Neural progenitor cell (in vitro differentiated cells): ENCODE measurements at places on chromosomes 3 and 15. TPM values are rescaled to one million over a fixed set of nuclear protein-coding genes. Genes with fewer than 3 reads are reported as not detected.

EFCC1 gene
- total RNA-seq, result 1.1 and 1.5 TPM in 2 replicates

OR4M2 gene
- not detected in 2 replicates for total RNA-seq

SCG3 gene
- 0.15 and 0.19 TPM in 2 replicates for total RNA-seq

HDDC3 gene
- 20.4 and 21.8 TPM in 2 replicates for total RNA-seq
